T-helper 1 cell (primary cell): ENCODE measurements at places on chromosomes 5 and 9.

- DNase-seq = no peak
Measured at GRCh38 chr5:125337294-125337693, 590.9 kb upstream of the ZNF608 start.

DNA sequence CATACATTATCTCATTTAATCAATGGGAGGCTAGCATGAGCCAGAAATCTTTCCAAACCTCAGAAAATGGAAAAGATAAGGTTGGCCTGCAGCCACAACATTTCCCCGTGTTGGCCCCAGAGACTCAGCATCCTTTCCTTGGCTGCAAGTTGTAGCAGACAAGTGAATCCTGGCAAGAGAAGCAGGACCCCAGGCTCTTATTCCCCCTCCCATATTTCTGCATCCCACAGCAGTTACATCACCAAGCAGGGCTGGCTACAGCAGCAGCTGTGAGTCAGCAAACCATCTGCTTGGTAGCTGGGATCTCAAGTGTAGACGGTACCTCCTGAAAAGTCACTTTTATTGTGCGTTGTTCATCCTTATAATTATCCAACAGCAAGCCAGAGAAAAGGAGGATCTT lies 212.4 kb downstream of the GNA14 start:
- DNase-seq = no peak

DNA sequence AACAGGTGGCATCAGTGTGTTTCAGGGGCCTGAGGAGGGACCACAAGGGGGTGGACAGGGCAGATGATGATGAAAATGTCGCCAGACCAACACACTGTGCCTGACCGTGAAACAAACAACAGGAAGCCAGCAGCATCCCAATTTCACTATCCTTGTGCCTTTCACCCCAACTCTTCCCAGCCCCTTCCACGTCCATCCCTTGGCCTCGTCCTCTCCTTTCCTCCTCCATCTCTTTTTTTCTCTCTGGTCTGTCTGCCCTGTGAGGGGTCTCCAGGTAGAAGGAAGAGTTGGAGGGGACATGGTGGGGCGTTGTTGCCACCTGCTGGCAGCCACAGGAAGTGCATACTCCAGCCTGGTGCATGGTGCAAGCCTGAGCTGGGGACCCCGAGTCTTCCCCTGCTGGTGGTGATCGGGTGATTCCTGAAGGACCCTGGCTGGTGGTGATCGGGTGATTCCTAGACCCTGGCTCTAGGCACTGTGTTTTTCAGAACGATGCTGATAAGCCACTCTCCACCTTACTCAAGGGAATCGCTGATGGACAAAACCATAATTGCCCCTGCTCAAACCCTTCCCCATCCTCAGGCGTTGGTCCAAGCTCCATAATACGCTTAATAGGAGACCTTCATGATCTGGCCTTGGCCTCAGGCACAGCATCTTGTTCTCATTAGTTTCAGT lies 21.7 kb upstream of the NSD1 start:
- peak; percentile 40 for DNase-seq

- DNase-seq = peak; percentile 51
Measured at GRCh38 chr5:149240354-149240998, 31.2 kb upstream of the AFAP1L1 start.

DNA sequence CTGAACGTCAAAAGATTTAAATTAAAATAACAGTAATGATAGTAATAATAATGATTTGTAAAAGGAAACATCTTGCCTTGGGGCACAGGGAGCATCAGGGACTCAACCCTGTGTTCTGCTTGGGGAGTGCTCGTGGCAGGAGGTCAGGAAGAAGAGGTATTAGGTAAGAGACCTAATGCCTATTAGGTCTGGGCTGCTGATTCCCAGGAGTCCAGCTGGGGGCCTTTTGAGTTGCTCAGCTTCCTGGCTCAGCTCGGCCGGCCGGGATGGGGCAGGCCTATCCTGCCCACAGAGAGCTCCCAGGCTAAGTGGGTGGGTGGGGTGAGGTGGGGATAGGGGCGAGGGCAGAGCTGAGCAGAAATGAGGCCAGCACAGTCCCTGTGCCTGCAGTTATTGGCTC lies 17.5 kb downstream of the LMX1B start:
- no peak for DNase-seq

- DNase-seq = no peak
Measured at GRCh38 chr9:93187047-93187446, 3.1 kb downstream of the WNK2 start.

- DNase-seq = no peak
Measured at GRCh38 chr9:129280623-129281271, 102.7 kb upstream of the IER5L start.

- no peak for DNase-seq
Measured at GRCh38 chr9:78828521-78828920, 531.6 kb downstream of the PSAT1 start.

GRCh38 chr9:38431116-38431515 lies 6.9 kb upstream of the IGFBPL1 start:
- no peak for DNase-seq

DNA sequence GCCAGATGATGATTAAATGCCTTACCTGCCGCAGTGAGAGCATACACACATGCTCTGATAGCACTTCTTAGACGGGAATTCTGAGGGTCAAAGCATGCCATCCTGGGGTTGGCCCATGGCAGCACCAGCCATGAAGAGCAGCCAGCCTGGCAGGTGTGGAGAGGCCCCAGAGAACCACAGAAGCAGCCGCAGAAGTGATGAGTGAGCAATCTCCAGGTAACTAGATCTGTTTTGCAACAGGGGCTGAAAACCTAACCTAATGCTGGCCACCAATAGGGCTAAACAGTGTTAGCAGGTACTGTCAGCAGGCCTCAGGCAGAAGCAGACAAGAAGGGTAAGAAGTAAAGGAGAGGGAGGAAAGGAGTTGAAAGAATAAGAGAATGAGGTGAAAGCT lies 33.5 kb upstream of the HOMER1 start:
- no peak for DNase-seq

GRCh38 chr9:125564631-125565030 lies 142.4 kb downstream of the MAPKAP1 start:
- DNase-seq = no peak

DNA sequence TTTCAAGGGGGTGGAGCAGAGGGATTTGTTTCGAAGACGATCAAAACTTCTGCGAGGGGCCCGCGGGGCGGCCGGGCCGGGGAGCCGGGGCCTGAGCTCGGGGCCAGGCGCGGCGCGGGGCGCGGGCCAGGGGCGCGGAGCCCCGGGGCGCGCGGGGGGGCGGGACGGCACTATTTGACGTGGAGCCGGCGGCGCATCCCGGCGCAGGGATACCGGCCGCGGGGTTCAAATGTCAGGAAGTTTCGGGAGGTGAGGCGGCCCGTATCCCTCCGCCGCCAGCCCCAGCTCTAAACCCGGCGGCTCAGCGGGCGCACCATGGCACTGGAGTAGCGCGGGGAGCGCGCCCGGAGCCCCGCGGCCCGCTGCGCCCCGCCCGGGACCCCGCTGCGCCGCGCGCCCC lies at the start of gene LMX1B:
Gene LMX1B (plus strand): TSS at position 278 of the 400 bp plus-strand sequence. CDS start 522 bp downstream, outside the sequence.
- no peak for DNase-seq

DNA sequence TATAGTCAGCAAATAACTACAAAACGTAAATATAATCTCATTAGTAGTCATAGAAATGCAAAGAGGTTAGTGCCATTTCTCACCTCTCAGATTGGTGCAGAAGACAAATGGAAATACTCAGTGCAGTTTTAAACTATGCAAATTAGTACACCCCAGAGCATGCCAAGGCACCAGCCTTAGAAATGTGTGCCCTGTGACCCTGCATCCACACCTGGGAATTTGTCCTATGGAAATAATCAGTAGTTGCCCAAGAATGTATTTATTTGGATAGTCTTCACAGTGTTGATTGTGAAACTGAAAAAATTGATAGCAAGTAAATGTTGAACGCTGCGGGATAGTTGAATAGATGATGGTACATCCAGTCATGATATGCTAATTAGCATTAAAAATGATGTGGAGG lies 152.7 kb downstream of the KDM4C start:
- no peak for DNase-seq

- no peak for DNase-seq
Measured at GRCh38 chr5:86833868-86834267, 216.1 kb downstream of the COX7C start.

- DNase-seq = no peak
Measured at GRCh38 chr5:63135291-63135690, 556.7 kb downstream of the LRRC70 start.

- DNase-seq = no peak
Measured at GRCh38 chr9:82820186-82820585, 242.8 kb downstream of the RASEF start.

GRCh38 chr5:114418176-114419066 lies 56.6 kb downstream of the KCNN2 start:
- DNase-seq = no peak

GRCh38 chr9:82295181-82295580 lies 306.6 kb downstream of the SPATA31D1 start:
- no peak for DNase-seq

DNA sequence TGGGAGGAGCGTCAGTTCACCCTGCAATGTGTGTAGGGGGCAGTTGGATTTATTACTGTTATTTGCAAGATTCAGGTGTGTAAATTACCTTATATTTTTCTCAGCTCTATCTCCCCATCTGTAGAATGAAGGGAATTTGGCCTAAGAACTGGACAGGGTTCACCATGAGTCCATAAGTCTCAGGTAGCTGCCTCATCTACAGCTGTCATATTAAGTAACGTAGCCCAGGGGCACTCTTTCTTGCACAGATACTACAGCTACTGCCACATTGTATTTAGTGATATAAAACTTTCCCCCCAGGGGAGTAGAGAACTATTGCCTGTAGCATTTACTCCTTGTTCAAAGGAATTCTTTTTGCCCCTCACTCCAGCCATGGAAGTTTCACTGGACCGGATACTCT lies 301.4 kb upstream of the ZNF608 start:
- no peak for DNase-seq

DNA sequence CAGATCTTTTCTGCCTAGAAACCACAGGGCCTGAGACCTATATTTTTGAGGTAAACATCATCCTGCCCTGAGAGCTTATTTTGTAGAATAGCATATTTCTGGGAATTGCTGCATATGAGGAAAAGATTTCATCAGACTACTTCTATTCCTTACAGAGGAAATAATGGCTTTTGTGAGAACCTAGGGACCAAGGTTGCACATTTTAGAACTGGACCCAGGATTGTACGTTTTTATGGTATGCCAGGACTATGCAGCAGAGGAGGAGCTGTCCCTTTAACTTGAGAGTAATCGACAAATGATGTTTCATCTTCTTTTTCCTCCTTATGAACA lies 2.2 kb upstream of the ALDH1A1 start:
- DNase-seq = no peak

GRCh38 chr9:638152-638551 lies 203.3 kb upstream of the DMRT1 start:
- DNase-seq = no peak

DNA sequence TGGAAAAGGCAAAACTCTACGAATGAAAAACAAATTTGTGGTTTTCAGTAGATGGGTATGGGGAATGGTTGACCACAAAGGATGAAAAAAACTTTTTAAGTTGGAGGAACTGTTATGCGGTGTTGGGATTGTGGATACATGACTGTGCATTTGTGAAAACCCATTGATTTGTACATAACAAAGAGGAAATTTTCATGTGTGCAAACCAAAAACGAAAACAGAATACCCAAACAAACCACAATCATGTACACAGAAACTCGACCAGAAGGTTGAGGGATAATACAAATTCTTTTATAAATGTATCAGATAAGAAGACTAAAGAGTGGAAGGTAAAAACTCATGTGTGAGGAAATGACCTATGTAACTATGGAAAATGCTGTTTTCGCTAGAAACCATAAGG lies 1012.4 kb downstream of the CDH18 start:
- DNase-seq = no peak

DNA sequence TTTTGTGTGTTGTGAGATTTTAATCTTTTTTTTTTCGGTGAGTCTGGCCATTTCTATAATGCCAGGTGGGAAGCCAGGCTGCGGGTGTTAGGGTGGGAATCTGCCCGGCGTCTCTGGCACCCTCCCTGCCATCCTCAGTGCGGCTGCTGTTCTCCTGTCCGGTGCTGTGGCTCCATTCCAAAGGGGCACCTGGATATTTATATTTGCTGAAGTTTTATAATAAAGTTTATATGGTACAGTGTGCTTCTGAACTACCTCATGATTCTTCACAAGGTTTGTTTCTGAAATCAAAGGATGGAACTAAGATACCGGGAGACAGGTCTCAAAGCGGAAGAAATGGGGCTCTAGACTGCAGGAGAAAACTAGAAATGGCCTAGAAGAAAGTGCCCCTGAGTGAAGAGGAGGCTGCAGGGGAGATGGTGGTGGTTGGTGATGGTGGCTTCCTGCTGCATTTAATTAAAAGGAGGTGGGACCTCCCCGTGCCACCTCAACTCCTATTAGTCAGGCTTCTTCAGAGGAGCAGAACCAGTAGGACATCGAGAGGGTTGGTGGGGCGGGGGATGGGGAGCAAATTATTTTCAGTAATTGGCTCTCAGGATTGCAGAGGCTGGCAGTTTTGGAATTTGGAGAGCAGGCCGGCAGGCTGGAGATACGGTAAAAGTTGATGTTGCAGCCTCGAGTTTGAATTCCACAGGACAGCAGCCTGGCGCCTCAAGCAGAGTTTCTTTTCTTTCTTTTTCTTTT lies 102.2 kb upstream of the ICE1 start:
- no peak for DNase-seq

DNA sequence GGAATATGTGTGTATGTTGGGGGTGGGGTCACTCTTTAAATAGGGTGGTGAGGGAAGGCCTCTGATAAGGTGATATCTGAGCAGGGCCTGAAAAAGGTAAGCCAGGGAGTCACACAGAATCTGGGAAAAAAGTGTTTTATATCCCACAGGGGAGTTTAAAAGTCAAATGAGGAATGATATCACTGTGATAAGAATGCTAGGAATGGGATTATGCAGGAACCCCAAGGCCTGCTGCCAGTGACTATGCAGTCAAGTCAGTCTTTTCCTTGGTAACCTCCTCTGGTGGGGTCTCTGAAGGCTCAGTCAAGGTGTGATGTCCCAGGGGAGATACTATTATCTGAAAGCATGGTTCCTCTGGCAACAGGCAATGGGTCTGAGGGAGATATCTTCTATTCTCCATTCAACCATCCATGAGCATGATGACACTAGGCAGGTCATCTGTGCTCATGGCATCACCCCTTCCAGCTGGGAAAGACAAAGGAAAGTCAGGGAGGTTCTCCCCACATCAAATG lies 53.5 kb downstream of the GRIA1 start:
- no peak for DNase-seq

DNA sequence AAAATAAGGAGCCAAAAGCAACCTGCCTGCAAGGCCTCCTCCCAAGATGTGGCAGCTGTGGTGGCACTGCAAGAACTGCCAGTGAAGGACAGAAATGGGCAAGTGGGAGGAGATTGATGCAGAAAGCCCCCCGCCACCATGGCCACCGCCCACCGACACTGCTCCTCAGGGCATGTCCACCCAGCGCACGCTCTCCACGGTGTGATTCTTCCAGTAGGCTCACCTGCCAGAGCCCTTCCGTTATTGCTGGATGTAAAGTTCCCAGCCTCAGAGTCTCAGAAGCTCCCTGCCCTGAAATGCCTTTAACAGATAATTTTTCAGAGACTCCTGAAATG lies 155.2 kb upstream of the PHYKPL start:
- no peak for DNase-seq

- no peak for DNase-seq
Measured at GRCh38 chr5:167872791-167873190, 418.7 kb upstream of the WWC1 start.

- DNase-seq = no peak
Measured at GRCh38 chr5:106862450-106863193, 808.1 kb downstream of the EFNA5 start.

- peak; percentile 28 for DNase-seq
Measured at GRCh38 chr9:94639061-94639998, at the start of gene FBP1. FBP1 (minus strand) TSS chr9:94639518; CDS start chr9:94639310, 208 bp downstream.

GRCh38 chr5:73182307-73182706 lies 9.3 kb downstream of the TMEM174 start:
- DNase-seq = no peak

GRCh38 chr5:13731121-13731628 lies 213.3 kb downstream of the DNAH5 start:
- no peak for DNase-seq
